Stimulated activated CD8-positive, alpha-beta memory T cell treated with anti-CD3 and anti-CD28 coated beads, Interleukin-4, amount 100 ng/mL, for 48 hours (primary cell): ENCODE measurements at places on chromosomes 1 and 21.

- DNase-seq: peak; percentile 39
Observed at GRCh38 chr1:119286587-119287181, 81.9 kb upstream of the HAO2 start.

DNA sequence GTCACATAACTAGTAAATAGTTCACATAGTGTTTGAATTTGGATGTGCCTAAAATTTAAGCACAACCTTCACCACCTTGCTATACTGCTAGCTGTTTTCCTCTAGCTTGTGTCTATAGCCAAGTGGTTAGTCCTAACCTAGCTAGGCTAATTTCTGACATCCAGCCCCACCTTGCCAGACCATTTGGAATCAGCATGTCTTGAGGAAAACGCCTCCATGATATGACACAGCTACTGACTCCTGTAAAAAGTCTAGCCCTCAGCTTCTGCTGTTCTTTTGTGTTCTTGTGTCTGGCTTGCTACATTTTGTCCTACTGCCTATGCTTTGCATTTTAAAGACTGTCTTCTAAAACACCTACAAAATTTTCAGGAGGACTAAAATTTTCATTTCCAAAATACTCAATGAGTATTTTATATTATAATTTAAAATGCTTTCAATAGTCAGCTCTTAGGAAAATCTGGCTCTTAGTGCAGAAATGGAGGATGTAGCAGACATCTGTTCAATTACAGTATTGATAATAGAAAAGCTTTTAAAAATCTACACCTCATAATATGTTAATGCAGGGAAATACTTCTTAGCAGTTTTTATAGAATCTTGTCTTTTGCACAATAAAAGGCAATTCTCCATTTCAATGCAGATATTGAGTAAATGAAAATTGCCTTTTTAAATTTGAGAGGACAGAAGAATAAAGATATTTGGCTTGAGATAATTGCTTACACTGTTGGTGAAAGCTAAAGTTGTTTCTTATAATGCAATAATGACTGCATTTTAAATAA lies 160.8 kb upstream of the APP start:
- DNase-seq: no peak

DNA sequence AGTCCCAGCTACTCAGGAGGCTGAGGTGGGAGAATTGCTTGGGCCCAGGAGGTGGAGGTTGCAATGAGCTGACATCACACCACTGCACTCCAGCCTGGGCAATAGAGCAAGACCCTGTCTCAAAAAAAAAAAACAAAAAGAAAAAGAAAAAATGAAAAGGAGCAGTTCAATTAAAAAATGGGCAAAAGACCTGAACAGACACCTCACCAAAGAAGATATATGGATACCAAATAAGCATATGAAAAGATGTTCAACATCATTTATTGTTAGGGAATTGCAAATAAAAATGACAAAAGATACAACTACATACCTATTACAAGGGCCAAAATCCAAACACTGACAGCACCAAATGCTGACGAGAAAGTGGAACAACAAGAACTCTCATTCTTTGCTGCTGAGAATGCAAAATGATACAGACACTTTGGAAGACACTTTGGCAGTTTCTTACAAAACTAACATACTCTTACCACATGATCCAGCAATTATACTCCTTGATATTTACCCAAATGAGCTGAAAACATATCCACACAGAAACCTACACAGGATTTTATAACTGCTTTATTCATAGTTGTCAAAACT lies 28.7 kb upstream of the ATP5PO start:
- DNase-seq: no peak

GRCh38 chr1:39609618-39610331 lies 29.7 kb downstream of the HEYL start:
- peak; percentile 92 for DNase-seq

- no peak for DNase-seq
Observed at GRCh38 chr1:211549092-211549711, 29.8 kb downstream of the SLC30A1 start.

DNA sequence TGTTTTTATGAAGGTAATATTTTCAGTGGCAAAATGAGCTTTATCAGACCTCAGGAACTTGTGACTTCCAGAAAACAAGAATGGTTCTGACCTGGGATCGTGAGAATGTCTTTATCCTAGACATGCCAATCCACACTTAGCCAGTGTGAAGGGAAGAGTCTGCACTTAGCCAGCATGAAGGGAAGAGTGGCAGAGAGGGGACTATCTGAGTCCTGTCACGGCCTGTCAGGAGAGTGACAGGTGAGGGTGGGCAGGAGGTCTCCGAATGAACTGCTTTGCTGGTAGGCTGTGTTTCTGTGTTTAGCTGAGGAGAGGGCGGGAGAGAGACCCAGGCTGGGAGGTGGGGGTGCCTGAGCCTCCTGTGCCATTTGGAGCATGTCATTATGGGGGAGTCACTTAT lies 173.1 kb downstream of the KIF26B start:
- no peak for DNase-seq

- no peak for DNase-seq
Observed at GRCh38 chr21:40054403-40054802, 187.2 kb downstream of the PCP4 start.

GRCh38 chr1:234665975-234666605 lies 56.1 kb upstream of the IRF2BP2 start:
- DNase-seq: no peak

- no peak for DNase-seq
Observed at GRCh38 chr1:179889589-179889988, 7.5 kb downstream of the TOR1AIP1 start.

- no peak for DNase-seq
Observed at GRCh38 chr1:33667386-33668282, 195.2 kb downstream of the ZSCAN20 start.

DNA sequence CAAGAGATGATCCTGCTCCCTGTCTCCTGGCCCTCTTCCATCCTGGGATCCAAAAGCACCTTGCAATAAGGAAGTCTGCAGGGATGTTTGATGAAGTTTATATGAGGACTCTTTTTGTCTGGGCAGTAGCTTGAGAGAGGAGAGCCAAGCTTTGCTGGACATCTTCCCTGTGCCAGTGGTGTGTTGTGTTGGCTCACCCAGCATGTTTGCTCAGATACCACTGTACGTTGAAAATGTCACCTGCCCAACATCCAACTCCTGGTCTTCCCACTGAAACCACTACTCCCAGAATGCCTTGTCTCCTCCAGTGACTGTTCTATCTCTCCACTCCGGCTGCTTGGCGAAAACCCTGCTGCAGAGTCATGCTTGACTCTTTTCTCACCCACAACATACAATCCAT lies 12.8 kb downstream of the CDK18 start:
- DNase-seq: no peak
